ENCODE measurements at places on chromosomes 2 and 18.

- DNase-seq, result no peak
These were observed 218.6 kb downstream of the IRS1 start for GRCh38 chr2:226581004-226581403.

- peak; percentile 63 for DNase-seq
These were observed 12.2 kb upstream of the COL5A2 start for GRCh38 chr2:189191766-189192165.

DNA sequence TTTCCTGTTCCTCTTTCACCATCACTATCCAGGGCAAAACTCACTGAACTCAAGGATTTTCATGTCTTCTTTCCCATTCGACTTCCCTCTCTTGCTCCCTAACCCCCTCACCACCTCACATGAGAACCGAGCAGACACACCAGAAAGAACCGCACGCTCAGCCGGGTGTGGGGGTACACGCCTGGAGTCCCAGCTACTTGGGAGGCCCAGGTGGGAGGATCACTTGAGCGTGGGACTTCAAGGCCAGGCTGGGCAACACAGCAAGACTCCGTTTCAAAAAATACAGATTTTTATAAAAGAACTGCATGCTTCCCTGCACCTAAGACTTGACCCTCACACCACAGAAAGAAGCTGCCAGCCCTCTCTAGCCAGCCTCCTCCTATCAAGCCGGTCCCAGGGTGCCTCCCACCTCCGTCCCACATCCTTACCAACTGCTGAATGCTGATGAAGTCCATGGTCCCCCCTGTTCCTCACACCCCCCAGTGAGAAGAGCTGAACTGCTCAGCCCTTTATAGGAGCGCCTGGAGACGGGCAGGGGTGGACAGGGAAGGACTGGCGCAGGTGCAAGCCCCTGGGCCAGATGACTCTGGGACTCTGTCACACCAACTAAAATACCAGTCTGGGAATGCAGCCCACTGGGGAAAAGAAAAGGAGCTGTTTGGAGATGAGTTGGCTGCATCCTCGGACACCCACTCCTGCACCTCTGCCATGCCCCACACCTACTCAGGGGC is at the start of gene ANKRD23:
TSS of gene ANKRD23 (minus strand) at position 484 of the 731 bp plus-strand sequence. CDS start at position 455, 29 bp downstream.
- DNase-seq, result no peak

- peak; percentile 8 for DNase-seq
These were observed 446.9 kb upstream of the NRP2 start for GRCh38 chr2:205235434-205235833.

GRCh38 chr2:63092401-63092800 is 41.8 kb downstream of the OTX1 start:
- no peak for DNase-seq

Data from astrocyte (in vitro differentiated cells and primary cell).